Ovary (tissue), 10 donors: ENCODE measurements at places on chromosomes 13 and 19. TPM values are rescaled to one million over a fixed set of nuclear protein-coding genes. Genes with fewer than 3 reads are reported as not detected.

Gene ADPRHL1
- polyA plus RNA-seq: 2.3 TPM

Gene ATP4B
- polyA plus RNA-seq: not detected

Gene ACP5
- polyA plus RNA-seq: 66.9 TPM

Gene PEX11G
- 6.0 TPM for polyA plus RNA-seq

Gene TLE6
- polyA plus RNA-seq: 1.2 TPM

Gene ZNF135
- 11.4 TPM for polyA plus RNA-seq

Gene POU4F1
- 0.02 TPM for polyA plus RNA-seq

Gene MYO1F
- 4.0 TPM for polyA plus RNA-seq

Gene ENOX1
- polyA plus RNA-seq: 8.2 TPM

Gene KIR2DL1
- polyA plus RNA-seq: 0.12 TPM

Gene ZNF490
- polyA plus RNA-seq: 3.7 TPM

Gene NLRP5
- 2.7 TPM for polyA plus RNA-seq

Gene ATXN8OS
- not detected for polyA plus RNA-seq

Gene SYT5
- polyA plus RNA-seq: not detected

Gene CD33
- 1.3 TPM for polyA plus RNA-seq

Gene NOTCH3
- polyA plus RNA-seq: 23.5 TPM
